Posterior vena cava (tissue), 2 donors: ENCODE measurements at places on chromosomes 11 and 22. TPM values are rescaled to one million over a fixed set of nuclear protein-coding genes. Genes with fewer than 3 reads are reported as not detected.

GRCh38 chr11:127803755-127804154, 783.6 kb downstream of the ETS1 start:
- no peak for DNase-seq

WT1 gene
- 1.4 TPM for total RNA-seq

DNA sequence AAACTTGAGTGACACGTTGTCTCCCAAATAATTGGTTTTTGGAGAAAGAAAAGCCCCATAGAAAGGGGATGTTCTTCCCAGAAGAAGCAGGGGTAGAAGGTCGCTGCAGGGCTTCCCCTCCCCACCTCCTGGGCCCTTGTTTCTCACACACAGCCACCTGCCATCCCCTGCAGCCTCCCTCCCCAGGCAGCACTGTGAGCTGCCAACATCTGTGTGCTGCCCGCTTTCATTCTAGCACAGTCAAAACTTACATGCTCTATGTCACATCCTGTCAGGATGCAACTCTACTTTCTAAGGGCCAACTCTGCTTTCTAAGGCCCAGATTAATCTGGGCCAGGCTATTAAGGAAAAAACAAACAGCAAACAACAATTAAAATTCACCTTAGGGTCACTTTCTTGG, 309.4 kb upstream of the ZC3H12C start:
- no peak for DNase-seq

EEF1G gene
- total RNA-seq, result 749 TPM

SCGB1D2 gene
- not detected for total RNA-seq

DNA sequence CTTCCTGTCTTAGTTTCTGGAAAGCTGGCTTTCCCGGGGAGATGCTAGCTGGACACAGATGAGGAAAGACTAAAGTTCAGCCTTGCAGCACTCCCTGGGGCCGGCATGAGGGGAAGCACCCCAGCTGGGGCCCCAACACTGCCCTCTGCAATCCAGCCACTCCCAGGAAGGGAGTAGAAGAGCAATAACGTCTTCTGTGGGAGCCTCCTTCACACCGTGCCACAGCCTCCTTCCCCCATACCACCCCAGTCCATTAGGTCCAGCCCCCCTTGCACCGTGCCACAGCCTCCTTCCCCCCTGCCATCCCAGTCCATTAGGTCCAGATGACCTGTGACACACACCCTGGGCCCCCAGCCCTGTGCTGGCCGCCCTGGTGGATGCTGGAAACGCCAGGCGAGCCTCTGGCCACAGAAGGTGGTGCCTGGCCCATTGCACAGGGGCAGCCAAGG, 44.1 kb upstream of the PRDM11 start:
- DNase-seq, result no peak

OR8D4 gene
- not detected for total RNA-seq

ART1 gene
- total RNA-seq, result 0.42 TPM

KRTAP5-11 gene
- not detected for total RNA-seq

GRCh38 chr11:10692531-10693115, 932 bp downstream of the IRAG1 start:
- DNase-seq, result no peak
